Cardiac muscle cell (in vitro differentiated cells and primary cell): ENCODE measurements at places on chromosomes 2 and 18. TPM values are rescaled to one million over a fixed set of nuclear protein-coding genes. Genes with fewer than 3 reads are reported as not detected.

DNA sequence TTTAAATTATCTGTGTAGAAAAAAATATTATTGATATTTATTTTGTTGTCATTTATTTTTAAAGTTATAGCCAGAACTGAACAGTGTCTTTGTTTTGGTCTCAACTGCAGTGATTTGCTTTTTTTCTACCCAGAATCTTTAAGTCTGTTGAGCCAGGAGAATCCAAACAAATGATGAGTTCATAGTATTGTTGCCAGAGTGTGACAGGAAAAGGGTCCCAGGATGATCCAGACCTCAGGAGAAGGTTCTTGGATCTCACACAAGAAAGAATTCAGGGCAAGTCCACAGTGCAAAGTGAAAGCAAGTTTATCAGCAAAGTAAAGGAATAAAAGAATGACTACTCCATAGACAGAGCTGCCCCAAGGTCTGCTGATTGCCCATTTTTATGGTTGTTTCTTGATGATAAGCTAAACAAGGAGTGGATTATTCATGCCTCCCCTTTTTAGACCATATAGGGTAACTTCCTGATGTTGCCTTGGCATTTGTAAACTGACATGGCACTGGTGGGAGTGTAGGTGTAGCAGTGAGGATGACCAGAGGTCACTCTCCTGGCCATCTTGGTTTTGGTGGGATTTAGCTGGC, 127.1 kb downstream of the AGPS start:
- DNase-seq, result no peak

GRCh38 chr18:1665079-1665478, 760.4 kb downstream of the ADCYAP1 start:
- DNase-seq, result no peak

DNA sequence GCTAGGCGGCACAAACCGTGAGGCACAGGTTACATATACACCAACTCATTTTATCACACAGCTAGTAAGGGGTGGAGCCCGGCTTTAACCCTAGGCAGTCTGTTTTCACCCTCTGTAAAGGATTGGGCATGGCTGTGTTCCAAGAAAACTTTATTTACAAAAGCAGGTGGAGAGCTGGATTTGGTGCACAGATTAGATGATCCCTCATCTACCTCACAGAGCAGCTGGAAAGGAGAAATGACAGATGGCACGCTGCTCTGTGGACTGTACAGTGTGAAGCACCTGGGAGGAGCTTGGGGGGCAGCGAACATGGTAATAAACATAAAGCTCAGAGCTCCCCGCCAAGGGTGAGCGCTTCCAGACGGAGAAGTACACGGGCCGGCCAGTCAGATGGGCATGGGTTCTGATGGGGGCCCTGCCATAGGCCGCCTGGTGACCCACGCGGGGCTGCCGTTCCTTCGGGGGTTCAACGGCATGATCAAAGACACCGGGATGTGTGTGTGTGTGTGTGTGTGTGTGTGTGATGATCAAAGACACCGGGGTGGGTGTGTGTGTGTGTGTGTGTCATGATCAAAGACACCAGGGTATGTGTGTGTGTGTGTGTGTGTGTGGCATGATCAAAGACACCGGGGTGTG, 862 bp upstream of the TMEM177 start:
- no peak for DNase-seq

- DNase-seq, result no peak
Observed at GRCh38 chr18:64695851-64696553, 547.1 kb upstream of the LINC00305 start.

GRCh38 chr2:88443353-88443938, 9.0 kb downstream of the FOXI3 start:
- DNase-seq, result no peak

DNA sequence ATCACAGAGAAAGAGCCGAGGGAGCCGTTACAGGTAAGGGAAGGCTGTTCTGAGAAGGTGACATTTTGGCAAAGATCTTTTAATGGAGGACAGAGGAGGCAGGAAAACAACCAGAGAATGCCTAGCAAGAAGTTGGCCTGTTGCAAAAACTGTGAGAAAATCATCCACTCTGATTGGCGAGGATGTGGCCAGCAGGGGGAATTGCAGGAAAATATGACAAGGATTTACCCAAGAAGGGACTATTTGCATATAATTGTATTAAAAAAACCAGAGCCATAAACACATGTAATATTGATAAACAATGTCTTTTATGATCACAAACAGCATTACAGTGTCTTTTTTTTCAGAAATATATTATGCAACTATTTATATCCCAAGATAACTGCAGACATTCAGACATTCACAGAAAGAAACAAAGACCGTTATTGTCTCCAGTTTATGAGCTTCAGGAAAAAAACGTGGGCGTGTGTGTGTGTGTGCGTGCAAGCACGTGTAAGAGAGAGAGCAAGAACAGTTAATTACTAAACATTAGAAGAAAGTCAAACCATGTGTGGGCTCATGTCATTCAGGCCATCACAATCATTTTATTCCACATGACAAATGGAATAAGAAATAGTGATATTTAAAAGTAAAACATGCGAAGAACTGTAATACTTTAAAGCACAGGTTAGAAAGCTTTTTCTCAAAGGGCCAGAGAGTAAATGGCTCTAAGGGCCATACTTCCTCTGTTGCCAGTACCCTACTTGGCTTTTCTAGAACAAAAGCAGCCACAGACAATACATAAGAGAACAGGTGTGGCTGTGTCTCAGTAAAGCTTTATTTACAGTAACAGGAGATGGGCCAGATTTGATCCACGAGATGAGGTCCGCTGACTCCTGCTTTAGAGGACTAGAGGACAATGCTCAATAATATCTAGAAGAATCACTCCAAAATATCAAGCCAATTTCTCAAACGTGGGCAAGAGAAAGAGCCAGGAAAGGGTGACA, 324.1 kb downstream of the DLGAP1 start:
- no peak for DNase-seq

- DNase-seq, result no peak
Observed at GRCh38 chr2:66534461-66534860, 99.5 kb downstream of the MEIS1 start.

GRCh38 chr2:241797441-241798080, 11.4 kb upstream of the NEU4 start:
- DNase-seq, result no peak

The DSG4 gene
- total RNA-seq, result not detected in 2 replicates

The SERPINB5 gene
- not detected in 2 replicates for total RNA-seq

The KIF1A gene
- 8.0 and 14.1 TPM in 2 replicates for total RNA-seq

The FABP1 gene
- not detected in 2 replicates for total RNA-seq

The SH3BP4 gene
- total RNA-seq, result 55.0 and 71.3 TPM in 2 replicates

The CCDC102B gene
- 8.2 and 13.0 TPM in 2 replicates for total RNA-seq

The CLIP4 gene
- total RNA-seq, result 6.0 and 7.0 TPM in 2 replicates

The ZNF514 gene
- total RNA-seq, result 15.3 and 21.7 TPM in 2 replicates
